ENCODE measurements at places on chromosomes 12 and 14. TPM values are rescaled to one million over a fixed set of nuclear protein-coding genes. Genes with fewer than 3 reads are reported as not detected.

GRCh38 chr14:61176686-61177085 is 104.5 kb downstream of the TMEM30B start:
- no peak for DNase-seq

DNA sequence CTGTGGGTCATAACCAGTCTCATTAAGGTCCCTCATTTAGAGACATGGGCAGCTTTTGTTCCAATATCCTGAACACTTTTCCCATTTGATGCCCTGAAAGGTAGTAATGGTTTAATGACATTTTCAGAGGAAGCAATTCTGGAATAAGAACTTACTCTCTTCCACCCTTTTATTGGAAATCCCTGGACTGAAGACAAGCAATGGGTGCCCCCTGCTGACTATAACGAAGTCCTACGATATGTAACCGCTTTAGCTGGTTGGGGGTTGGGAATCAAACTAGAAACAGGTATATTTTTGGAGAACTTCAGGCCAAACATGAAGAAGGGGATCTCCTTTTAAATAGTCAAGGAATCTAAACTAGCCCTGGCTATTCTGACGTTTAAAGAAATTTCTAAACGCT is 20.5 kb downstream of the SARNP start:
- DNase-seq: peak; percentile 78

- no peak for DNase-seq
Observed at GRCh38 chr14:100748944-100749343, 22.3 kb downstream of the DLK1 start.

- peak; percentile 68 for DNase-seq
Observed at GRCh38 chr12:15227004-15227679, 5.9 kb upstream of the RERG start.

DNA sequence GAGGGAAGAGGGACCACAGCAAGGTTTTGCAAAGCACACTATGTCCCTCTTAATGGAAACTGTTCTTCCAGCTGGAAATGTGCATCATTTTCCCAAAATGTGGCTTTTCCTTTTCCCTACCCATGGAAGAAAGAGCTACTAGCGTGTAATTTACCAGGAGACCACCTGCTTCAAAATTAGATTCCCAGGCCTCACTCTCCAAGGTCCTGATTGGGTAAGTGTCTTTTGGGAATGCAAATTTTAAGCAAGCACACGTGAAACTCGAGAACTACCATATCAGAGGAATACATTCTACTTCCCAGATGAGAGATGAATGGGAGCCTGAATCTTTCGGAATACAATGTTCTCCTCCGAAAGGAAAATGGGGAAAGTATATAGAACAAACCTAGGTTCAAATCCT is 201.6 kb upstream of the NOS1 start:
- peak; percentile 16 for DNase-seq

DNA sequence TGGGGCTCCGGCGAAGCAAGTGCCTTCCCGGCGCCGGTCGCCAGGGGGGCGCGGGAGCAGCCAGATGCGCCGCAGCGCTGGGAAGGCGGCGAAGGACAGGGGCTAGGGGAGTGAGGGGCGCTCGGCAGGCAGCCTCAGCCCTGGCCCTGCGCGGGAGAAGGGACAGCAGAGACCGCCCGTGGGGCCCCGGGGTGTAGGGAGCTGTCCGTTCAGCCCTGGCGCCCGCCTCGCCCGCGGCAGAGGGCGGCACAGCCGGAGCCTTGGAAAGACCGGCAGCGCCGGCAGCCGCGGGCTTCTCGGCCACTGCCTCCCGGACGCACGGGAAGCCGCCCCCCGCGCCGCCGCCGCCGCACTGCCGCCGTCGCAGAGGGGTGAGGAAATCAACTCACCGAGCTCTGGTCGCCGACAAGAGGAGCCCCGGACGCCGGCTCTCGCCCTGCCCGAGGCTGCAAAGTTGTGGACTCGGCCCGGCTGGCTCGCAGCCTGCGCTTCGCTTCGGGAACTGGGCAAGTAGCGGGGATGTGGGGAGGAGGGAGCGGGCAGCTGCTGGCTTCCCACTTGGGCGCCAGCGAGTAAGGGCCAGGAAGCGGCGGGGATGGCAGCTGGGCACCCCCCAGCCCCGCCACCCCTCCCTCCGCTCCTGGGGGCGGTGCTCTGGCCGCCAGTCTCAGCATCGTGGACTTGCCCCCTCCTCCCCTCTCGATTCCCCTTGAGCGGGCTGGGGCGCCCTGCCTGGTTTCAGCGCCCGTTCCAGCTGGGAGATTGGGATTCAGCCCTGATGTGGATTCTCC is at the start of gene ZDHHC22:
Gene ZDHHC22 (minus strand): TSS at position 578 of the 791 bp plus-strand sequence. CDS start 2,053 bp downstream, outside the sequence.
- DNase-seq: peak; percentile 92

DNA sequence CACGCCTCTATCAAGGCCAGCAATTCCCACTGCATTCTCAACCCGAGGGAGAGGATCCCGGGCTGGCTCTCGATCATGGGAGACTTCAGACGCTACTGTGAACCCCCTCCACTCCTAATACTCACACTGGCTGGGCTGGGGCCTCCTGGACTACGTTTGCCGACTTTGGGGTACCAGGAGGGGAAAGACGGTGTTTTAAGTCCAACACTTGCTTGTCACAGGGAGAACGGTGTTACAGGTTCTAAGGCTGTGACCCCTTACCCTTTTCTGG is 463 bp downstream of the NACA start:
- DNase-seq: peak; percentile 33

DNA sequence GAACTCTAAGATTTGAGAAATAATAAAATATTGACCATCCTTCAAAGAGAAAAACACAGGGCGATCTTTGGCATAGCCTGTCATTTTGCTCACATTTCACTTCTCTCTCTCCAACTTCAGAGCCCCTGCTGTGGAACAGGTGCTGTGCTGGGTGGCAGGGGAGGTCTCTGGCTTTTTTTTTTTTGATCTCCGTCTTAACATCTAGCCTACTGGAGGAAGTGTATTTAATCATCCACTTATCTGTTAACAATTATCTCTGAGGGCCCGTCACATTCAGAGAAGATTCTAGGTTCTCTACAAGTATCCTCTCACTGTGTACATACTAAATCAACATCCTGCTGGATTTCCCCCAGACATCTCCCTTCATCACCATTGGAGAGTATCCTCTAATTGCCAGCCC is 34.1 kb downstream of the CHST11 start:
- DNase-seq: no peak

DNA sequence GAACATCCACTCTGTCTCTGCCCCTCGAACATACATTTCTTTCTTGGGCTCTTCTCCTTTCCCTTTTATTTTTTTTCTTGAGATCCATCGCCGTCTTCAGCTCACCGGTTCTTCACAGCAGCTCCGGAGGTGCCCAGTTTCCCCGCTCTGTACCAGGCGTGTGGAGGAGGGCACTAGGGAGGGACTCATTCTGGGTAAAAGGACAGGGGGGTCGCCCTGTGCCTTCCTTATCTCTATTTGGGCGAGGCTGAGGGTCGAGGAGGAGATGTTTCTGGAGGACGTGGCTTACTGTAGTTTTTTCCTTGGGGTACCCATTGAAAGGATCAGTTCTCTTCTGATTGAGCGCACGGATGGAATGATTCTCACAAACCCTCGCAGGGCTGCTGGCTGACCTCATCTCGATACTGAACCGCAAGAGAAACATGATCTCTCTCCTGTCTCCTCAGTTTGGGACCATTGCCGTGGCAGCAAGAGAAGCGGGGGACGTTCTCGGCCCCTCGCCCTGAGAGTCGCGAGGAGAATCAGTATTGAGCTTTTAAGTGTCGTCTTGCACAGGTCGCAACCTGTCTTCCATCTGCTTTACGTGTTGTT is 386 bp downstream of the LIN52 start:
- peak; percentile 73 for DNase-seq

- no peak for DNase-seq
Observed at GRCh38 chr14:62654641-62655040, 390.6 kb downstream of the KCNH5 start.

DNA sequence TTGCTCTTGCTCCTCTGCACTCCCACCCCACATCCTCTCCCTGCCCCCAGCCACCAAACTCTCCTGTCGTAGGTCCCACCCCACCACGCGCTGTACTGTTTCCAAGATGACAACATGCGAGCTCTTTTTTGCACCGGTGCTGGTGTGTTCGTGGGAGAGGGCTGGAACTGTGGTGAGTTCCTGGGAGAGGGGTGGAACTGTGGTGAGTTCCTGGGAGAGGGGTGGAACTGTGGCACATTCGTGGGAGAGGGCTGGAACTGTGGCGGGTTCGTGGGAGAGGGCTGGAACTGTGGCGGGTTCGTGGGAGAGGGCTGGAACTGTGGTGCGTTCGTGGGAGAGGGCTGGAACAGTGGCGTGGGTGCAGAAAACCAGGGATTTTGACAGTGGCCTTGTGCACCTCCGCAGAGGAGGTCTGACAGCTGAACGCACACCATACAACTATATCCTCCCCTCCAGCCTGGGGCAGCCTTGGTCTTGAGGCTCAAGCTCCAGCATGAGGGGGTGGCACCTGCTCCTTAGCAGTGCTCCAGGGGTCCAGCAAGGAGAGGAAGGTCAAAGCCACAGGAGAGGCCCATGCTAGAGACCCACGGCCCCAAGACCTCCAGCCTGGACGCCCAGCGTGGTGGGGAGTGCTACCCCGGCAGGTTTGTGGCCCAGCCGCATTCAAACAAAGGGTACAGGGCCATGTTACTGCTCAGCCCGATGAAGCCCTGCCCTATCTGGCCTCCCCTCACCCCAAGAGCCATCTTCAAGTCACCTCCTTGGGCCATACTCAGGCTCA is 50.1 kb downstream of the ACTN1 start:
- DNase-seq: no peak

GRCh38 chr12:92237262-92237661 is 91.6 kb upstream of the BTG1 start:
- DNase-seq: no peak

DNA sequence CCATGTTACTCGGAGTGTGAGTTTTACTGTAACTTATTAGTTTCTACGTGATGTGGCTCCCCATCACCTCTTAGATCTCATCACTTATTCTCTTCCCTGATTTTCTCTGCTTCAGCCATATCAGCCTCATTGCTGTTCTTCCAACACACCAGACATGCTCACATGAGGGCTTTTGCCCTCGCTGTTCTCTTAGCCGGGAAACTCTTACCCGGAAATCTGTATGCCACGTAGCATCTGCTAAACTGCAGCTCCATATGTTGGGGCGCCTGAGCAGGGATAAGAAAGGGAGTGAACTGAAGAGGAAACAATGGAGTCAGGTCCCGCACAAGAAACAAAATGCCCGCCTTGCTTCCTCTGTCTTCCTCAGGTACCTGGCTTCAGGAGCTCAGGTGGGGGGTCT is 16.6 kb downstream of the SMUG1 start:
- no peak for DNase-seq

- DNase-seq: no peak
Observed at GRCh38 chr12:26499979-26500640, 304.7 kb downstream of the SSPN start.

Gene ADAMTS20
- 10.9 TPM for total RNA-seq

Gene TSPAN11
- 27.7 TPM for total RNA-seq

- DNase-seq: no peak
Observed at GRCh38 chr12:32053881-32054624, 52.6 kb upstream of the BICD1 start.

DNA sequence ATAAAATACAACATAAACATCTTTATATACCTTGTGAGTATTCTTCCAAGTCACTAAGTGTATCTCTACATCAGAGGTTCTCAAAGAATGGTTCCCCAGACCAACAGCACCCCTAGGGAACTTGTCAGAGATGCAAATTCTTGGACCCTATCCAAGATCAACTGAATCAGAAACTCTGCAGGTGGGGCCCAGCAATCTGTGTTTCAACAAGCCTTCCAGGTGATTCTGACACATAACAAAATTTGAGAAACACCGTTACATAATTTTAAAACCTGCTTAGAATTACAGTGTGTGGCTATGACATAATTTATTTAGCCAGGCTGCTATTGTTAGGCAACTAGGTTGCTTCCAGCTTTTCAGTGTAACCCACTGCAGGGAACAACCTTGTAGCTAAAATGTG is 49.8 kb downstream of the NTN4 start:
- DNase-seq: no peak

DNA sequence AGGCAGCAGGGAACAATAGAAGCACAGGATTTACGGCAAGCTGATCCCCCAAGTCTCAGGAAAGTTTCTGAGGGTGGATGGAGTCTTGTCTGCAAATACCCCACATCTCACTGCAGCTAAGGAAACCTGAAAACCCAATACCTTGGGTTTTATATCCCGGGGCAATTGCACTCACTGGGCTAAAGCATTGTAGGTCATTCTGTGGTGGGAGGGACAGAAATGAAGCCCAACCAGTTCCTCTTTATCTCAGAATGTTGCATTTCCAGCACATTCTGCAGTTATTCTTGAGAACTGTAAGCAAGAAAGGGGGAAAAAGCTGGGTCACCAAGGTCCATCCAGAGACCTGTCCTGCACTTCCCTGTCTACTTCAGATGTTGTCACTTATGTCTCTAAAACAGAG is 39.8 kb downstream of the C12orf42 start:
- no peak for DNase-seq

GRCh38 chr12:10613349-10614055 is at the start of gene MAGOHB:
Gene MAGOHB, minus strand, starts transcription at chr12:10613609. Its CDS starts 77 bp downstream, at chr12:10613532.
- peak; percentile 96 for DNase-seq

DNA sequence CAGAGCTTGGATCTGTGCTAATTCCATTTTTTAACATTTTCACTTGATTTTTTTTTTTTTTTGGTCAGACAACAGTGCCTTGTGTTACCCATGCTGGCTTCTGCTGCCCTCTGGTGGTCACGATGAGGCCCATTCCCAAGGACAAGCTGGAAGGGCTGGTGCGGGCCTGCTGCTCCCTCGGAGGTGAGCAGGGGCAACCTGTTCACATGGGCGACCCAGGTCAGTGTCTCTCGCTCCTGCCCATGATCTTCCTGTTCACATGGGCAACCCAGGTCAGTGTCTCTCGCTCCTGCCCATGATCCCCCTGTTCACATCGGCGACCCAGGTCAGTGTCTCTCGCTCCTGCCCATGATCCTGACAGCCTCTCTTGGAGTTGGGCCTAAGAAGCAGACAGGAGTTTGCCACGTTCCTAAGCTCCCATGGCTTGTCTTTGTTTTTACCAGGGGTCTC is 59.4 kb downstream of the DGLUCY start:
- DNase-seq: peak; percentile 85

Gene TTLL5
- total RNA-seq: 27.1 TPM

Gene CMA1
- not detected for total RNA-seq

- DNase-seq: peak; percentile 95
Observed at GRCh38 chr14:103910262-103910935, 17.9 kb upstream of the TDRD9 start.

- no peak for DNase-seq
Observed at GRCh38 chr14:72781561-72782508, 112.1 kb downstream of the DPF3 start.

Gene TBPL2
- total RNA-seq: not detected

- DNase-seq: peak; percentile 84
Observed at GRCh38 chr12:42588524-42589464, 752 bp downstream of the PRICKLE1 start.

DNA sequence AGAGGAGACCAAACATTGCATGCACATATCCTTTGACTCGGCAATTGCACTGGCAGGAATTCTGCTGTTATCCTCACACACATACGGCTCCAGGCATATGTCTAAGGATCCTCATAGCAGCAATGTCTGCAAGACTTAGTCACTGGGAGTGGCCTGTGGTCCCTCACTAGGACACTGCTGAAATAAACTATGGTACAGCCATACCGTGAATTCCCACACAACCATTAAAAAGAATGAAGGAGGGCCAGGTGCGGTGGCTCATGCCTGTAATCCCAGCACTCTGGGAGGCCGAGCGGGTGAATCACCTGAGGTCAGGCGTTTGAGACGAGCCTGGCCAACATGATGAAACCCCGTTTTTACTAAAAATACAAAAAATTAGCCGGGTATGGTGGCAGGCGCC is 105.1 kb downstream of the ZFP36L1 start:
- no peak for DNase-seq
